ENCODE measurements at places on chromosomes 2 and 18.

DNA sequence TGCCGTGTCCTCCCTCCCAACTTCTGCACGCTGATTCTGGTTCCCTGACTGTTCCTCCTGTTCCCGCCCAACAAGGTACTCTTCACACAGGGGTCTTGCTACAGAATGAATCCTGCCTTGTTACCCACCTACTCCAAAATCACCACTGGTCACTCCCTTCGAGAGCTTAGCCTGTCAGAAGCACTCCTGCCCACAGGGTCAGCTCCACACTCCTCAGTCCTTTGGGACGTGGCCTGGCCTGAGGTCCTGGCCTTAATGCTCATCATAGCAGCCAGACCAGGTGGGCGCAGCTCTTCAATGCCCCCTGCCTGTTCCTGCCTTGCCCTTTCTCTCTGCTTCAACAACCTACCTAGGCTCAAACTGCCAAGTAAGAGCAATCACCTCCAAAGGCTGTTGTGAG lies 27.8 kb upstream of the ID2 start:
- no peak for DNase-seq

GRCh38 chr18:11383381-11383780 lies 226.0 kb upstream of the SLC35G4 start:
- no peak for DNase-seq

DNA sequence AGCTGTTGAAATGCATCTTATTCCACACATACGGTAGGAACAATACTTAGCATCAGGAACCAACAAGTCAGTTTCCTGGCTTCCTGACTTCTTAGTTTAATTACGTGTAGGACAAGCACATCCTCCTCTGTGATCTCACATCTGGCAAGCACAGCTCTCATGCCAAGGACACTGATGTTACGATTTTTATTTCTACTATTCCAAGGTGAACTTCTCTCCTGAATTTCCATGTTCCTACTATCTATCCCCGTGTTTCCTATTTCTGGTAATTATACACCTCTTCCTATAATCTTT lies 374.0 kb downstream of the NCKAP5 start:
- DNase-seq: no peak

- no peak for DNase-seq
Measured at GRCh38 chr18:38648179-38648578, 1082.6 kb upstream of the CELF4 start.

DNA sequence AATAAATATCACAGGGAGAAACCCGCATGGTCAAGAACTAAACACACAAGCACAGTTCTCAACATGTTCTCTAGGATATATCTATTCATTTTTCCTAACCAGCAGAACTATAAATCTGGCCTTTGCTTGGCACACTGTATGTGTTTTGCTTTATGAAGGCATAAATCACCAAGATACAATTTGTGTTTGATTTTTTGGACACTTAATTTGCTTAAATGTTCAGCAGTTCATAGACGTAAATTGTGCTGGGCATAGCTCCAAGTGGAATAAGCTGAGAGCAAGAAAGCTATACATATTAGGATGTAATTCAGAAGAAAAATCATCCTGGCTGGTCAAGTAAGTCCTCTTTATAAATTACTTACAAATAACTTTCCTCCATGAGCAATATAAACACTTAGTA lies 341.5 kb upstream of the ATP5MC3 start:
- DNase-seq: no peak

DNA sequence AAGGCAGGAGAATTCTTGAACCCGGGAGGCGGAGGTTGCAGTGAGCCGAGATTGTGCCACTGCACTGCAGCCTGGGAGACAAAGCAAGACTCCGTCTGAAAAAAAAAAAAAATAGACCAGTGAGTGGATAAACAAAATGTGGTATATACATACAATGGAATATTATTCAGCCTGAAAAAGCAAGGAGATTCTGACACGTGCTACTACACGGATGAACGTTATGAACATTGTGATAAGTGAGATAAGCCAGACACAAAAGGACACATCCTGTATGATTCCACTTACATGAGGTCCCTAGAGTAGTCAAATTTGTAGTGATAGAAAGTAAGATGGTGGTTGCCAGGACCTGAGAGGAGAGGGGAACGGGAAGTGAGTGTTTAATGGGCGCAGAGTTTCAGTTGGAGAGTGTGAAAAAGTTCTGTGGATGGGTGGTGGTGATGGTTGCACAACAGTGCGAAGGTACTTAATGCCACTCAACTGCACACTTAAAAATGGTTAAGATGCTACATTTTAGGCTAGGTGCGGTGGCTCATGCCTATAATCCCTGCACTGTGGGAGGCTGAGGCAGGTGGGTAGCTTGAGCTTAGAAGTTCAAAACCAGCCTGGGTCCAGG lies 38.3 kb downstream of the NIFK start:
- DNase-seq: no peak

- DNase-seq: no peak
Measured at GRCh38 chr2:120450196-120450820, 104.4 kb downstream of the INHBB start.

GRCh38 chr2:236951830-236952475 lies 133.7 kb upstream of the COPS8 start:
- DNase-seq: no peak

DNA sequence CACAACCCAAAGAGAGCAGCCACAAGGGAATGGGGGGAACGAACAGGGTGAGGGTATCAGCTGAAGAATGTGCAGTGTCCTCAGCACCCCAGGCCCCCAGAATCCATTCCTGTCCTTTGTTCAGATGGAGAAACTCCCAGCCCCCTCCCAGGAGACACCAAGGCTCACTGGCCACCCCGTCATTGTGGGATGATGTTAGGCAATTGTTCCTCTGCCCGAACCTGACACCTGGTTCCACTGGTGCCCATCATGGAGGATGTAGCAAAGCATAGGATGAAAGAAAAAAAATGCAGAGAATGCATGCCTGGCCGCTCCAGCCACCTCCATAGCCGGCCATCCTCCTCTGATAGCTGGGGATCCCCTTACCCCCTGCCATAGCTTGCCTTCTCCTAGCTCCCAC lies 197.3 kb upstream of the TWIST2 start:
- no peak for DNase-seq

DNA sequence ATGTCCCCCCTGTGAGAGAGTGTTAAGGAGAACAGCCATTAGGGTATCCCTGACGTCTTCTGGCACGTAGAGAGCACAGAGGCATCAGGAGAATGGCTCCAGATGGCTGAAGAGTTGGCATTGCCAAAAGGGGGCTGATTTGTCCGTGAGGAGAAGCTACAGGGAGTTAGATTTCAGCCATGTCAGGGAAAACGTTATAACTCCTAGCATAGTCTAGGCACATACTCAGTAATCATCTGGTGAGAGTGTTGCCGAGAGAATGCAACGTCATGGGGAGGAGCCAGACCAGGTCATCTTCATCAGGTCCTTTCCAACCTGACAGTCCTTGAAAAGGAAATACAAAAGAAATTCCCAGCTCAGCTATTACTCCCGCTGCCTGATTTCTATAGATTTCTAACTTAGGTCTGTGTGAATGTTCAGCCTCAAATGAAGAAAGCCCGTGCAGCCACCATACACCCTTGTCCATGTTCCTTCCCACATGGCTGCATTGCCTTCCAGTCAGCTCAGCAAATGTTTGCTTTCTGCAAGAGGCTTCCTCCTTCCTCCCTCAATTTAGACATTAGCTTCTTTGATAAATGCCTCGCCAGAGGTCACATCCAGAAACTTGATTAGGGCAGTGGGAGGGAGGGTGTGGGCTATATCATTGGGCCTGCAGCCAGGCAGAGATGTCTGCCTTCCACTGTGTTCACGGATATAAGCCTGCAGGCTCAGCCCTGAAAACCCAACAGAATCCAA lies 93.0 kb downstream of the STPG4 start:
- no peak for DNase-seq

- no peak for DNase-seq
Measured at GRCh38 chr18:55000529-55000928, 41.3 kb upstream of the CCDC68 start.

GRCh38 chr2:144084114-144084661 lies 435.7 kb downstream of the ZEB2 start:
- DNase-seq: no peak

- no peak for DNase-seq
Measured at GRCh38 chr2:148302526-148302925, 281.6 kb downstream of the MBD5 start.

DNA sequence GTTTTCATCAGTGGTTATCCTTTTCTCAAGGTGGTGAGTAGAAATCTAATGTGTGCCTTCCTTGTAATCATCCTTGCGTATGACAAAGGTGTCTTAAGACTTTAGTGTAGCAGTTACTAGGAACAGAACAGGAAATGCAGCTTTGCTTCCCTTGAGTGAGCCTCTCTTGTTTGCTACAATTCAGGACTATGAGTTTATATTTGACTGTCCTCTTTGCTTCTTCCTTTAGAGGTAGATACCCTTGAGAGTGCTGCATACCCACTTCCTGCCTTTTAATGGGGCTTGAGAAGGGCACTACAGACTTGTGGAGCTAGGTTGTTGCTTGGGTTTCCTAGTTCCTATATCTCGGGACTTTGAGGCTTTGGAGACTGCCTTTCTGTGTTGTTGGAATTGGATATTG lies 3.8 kb downstream of the KCNJ13 start:
- peak; percentile 71 for DNase-seq

DNA sequence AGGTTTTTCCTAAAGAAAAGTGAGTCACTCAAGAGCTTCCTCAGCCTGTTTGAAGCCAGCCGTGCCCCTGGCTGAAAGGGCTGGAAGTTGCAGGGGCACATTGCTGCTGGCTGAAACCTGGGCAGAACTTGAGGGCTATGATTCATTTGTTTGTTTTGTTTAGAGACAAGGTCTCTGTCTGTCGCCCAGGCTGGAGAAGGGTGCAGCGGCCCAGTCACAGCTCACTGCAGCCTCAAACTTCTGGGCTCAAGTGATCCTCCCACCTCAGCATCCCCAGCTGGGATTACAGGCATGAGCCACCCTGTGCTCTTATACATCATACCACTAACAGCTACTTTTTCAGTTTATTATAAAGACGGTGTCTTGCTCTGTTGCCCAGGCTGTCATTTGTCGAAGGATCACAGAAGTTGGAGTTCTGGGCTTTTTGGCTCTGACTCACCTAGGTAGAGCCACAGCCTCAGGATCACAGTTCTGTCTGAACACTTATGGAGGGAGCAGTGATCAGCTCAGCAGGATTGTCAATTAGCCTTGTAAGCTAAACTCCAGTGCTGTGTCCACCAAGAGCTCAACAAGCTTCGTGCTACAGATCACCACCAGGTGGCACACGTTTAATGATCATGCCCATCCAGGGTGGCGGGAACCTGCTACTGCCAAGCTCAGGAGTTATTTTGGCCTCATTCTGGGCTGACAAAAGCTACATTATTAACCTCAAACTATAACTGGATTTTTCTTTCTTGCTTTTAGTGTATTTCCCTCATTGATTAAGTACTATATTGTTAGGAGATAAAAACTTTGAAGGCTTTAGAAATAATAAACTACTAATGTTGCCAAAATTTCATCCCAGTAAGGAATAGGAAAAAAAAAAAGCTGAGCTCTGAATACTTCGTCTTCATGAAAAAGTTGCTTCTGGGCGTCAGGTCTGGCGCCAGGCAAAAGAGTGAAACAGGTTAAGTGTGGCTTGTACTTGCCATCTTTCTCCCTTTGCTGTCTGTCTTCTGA lies 57.9 kb downstream of the ARHGEF33 start:
- peak; percentile 91 for DNase-seq

- DNase-seq: no peak
Measured at GRCh38 chr2:88053296-88053695, 2.3 kb downstream of the KRCC1 start.

DNA sequence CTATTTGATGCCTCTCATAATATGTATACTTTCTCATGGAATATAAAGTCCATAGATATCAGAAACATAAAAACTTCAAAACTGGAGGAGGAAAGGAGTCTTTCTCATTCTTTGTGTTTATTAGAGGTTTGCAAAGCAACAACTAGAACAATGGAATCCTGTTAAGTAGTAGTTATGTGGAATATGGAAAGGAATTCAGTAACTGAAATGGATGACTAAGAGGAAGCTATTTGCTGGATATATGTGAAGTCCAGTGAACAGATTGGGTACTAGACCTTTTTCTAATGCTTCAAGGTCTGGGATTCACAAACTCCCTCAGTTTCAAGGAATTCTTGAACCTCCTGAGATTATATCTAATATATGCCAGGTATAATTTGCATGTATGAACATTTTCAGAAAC lies 353.6 kb upstream of the FANCL start:
- no peak for DNase-seq

- DNase-seq: no peak
Measured at GRCh38 chr2:85772019-85772745, 18.4 kb downstream of the ATOH8 start.

GRCh38 chr2:37993143-37993542 lies 68.1 kb downstream of the RMDN2 start:
- DNase-seq: no peak

GRCh38 chr2:126429103-126429502 lies 226.9 kb upstream of the GYPC start:
- DNase-seq: no peak

Data from activated CD4-positive, alpha-beta T cell treated with anti-CD3 and anti-CD28 coated beads, Interleukin-2, amount 10 ng/mL, durations not matched to agents 24 days and 14 days (primary cell).